AML-193 (cell line): ENCODE measurements at places on chromosomes 2 and 18.

DNA sequence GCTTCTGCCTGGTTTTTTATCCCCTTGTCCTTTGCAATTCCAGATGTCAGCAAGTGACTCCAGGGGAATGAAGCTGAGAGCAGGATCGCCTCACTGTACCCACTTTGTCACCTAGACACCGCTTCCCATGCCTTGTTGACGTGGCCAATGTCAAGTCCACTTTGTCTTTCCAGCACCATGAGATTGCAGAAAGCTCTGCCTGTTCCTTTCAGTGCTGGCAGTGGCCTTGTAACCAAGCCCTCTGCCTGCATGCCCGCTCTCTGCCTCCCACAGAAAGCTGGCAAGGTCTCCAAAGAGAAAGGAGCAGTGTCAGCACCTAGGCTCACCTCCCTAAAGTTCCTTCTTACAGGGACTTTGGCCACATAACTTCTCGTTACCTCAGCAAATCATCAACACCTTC lies 282.2 kb upstream of the ST6GAL2 start:
- DNase-seq, result no peak

- DNase-seq, result no peak
Observed at GRCh38 chr18:22485808-22486244, 68.1 kb upstream of the CTAGE1 start.

GRCh38 chr2:18987592-18988073 lies 370.8 kb downstream of the OSR1 start:
- no peak for DNase-seq

- no peak for DNase-seq
Observed at GRCh38 chr2:853203-853870, 97.3 kb upstream of the SNTG2 start.

GRCh38 chr18:77736842-77737241 lies 487.2 kb downstream of the GALR1 start:
- DNase-seq, result no peak

DNA sequence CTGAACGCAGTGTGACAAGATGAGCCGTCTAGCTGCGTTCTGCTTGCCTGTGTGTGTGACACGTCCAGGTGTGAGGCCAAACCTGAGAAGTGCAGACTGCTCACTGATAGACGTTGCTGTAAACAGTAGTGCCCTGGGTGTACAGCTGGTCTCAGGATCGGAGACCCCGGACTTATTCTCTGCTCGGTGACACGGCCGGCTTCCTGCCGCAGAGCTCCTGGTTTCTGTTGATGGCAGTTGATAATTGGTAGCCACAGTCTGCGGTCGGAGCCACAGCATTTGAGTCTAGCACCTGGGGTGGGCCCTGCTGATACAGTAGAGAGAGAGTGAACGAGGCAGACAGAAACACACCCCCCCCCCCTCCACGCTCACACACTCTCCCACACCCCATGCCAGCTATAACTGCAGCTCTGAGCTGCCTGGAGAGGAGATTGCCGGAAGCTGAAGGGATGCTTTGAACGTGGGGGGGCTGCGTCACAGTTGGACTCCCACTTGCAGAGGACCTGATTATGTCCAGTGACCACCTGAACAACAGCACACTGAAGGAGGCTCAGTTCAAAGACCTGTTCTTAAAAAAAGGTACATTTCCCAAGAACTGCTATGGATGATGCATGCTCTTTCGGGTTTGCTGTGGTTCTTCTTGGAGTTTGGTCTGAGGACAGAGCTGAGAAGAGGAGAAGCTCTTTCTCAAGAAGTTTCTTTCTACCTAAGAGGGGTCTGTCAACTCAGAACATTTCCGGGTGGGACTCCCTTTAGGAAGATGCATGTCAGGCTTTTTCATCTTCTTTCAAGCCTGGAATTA lies 114.0 kb downstream of the FAM210A start:
- DNase-seq, result no peak

GRCh38 chr18:13318731-13319501 lies 100.4 kb downstream of the LDLRAD4 start:
- DNase-seq, result no peak
